ENCODE measurements at places on chromosomes 7 and 10.

DNA sequence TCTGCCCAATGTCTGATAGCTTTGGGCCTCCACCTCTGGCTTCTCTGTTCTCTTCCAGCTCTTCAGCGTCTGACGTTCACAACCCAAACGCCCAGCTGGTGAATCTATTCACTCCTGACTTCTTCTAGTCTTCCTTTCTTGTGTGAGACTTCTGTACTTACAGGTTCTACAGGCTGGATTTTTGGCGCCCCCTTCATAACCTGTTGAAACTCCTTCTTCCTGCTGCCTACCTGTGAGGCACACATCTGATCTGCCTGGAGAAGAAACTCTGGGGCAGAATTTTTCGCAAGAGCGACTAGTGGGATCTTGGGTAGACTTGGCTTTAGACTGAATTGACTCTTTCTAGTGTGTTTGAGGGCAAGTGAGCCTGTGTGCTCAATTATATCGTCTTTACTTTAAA, 249.3 kb downstream of the REEP3 start:
- H3K4me3 ChIP-seq: no peak overlapping the region
- no peak for DNase-seq
- H3K27ac ChIP-seq: no peak overlapping the region
- H3K27me3 ChIP-seq: no peaks in the 10 kb centered on the region
- peaks cover 34% of the 10 kb centered on the region for H3K4me1 ChIP-seq

DNA sequence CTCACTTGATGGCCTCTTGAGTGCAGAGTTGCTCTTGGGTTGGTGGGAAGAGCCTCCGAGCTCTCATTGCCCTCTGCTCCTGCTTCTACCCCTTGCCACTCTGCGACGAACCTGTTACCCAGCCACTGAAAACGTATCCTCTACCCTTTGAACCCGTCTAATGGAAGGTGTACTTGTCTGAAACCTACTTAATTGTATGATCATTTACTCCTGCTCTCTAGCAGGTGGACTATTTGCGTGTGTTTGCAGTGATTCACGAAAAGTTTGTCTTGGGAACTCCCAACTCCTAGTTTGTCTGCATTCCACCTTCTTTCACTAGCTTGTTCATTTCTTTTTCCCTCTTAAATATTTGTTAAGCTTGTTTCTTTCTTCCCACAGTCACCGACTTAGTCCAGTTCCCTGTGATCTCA, 503 bp downstream of the CROT start:
- peak overlapping the region; percentile 40 for H3K4me3 ChIP-seq
- H3K36me3 ChIP-seq: peaks cover 16% of the 10 kb centered on the region
- DNase-seq: no peak
- H3K27ac ChIP-seq: peak overlapping the region; percentile 14
- no peaks in the 10 kb centered on the region for H3K27me3 ChIP-seq

DNA sequence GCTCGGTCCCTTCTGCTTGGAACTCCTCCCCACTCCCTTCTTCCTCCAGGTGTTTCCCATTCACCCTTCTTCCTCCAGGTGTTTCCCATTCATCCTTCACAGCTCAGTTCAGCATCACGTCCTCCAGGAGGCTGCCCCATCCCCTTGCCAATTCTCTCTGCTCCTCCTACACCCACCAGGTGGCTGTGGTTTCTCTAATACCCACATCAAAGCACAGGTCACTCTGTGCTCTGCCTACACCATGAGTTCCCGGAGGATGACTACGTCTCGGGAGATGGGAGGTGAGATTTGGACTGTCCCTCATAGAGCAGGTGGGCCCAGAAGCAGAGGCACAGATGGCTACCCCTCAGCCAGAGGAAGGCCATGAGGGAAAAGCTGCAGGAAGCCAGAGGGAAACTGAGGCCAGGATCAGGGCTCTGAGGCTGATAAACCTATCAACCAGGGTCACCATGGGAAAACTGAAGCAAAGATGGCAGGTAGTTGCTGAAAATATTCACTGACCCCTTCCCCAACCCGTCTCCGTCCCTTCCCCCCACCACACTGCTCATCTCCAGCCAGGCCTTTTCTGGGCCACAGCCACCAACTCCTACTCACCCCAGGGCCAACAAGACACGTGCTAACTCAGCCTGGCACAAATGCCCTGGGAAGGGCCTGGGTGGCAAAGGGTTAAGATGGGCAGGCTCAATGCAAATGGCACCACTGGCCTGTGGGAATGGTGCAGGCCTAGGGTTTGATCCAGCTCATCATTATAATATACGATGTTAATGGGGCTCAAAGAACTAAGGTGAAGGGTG, 56.6 kb upstream of the CPXM2 start:
- no peaks in the 10 kb centered on the region for H3K36me3 ChIP-seq
- DNase-seq: no peak
- no peaks in the 10 kb centered on the region for H3K4me1 ChIP-seq
- H3K27ac ChIP-seq: no peak overlapping the region

- no peak for DNase-seq
- H3K4me3 ChIP-seq: no peak overlapping the region
- H3K4me1 ChIP-seq: peaks cover 15% of the 10 kb centered on the region
- no peaks in the 10 kb centered on the region for H3K27me3 ChIP-seq
- no peak overlapping the region for H3K27ac ChIP-seq
Measured at GRCh38 chr10:11880151-11881029, 57.2 kb downstream of the PROSER2 start.

DNA sequence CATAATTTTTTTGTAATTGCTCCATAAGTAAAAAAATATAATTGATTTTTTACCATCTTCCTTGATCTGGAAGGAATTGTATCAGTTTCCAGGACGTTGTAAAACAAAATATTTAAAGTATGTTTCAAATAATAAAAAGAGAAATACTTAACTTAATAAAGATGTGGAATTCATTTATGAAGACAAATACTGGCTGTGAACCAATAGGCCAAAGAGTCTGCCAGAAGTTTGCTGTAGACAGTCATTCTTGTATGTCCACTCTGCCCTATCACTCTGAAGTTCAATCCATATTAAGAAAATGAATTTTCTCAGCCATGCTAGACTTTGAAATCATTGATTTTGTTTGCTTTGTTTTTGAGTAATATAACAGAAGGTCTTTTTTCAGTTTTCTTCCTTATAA, 256.4 kb downstream of the TRIL start:
- no peak for DNase-seq
- no peaks in the 10 kb centered on the region for H3K36me3 ChIP-seq
- H3K4me3 ChIP-seq: no peak overlapping the region
- H3K4me1 ChIP-seq: peaks cover 20% of the 10 kb centered on the region

DNA sequence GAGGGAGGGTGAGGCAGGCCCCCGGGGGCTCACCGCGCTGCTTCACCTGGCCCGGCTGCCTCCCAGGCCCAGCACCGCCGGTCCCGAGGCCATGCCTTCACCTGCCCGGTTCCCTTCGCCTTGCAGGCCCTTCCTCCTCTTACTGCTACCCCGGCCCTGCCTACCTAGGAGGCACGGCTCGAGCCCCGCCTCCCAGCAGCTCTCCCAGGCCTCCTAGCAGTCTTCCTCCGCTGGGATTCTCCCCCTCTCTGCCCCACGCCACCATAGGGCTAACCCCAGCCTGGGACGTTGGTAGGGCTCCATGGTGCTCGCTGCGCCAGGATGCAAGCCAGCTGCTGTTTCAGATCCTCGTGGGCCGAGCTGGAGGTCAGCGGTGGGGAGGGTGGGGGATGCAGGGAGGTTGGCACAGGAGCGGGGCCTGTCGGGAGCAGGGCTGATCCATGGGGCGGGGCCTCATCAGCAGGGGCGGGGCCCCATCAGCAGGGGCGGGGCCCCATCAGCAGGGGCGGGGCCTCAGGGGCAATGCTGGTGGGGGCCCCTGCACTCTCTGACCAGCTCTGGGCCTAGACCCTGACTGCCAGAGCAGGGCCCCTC, 63.3 kb downstream of the RASGEF1A start:
- peak; percentile 19 for DNase-seq
- H3K4me1 ChIP-seq: no peaks in the 10 kb centered on the region
- no peaks in the 10 kb centered on the region for H3K27me3 ChIP-seq
- H3K36me3 ChIP-seq: no peaks in the 10 kb centered on the region

DNA sequence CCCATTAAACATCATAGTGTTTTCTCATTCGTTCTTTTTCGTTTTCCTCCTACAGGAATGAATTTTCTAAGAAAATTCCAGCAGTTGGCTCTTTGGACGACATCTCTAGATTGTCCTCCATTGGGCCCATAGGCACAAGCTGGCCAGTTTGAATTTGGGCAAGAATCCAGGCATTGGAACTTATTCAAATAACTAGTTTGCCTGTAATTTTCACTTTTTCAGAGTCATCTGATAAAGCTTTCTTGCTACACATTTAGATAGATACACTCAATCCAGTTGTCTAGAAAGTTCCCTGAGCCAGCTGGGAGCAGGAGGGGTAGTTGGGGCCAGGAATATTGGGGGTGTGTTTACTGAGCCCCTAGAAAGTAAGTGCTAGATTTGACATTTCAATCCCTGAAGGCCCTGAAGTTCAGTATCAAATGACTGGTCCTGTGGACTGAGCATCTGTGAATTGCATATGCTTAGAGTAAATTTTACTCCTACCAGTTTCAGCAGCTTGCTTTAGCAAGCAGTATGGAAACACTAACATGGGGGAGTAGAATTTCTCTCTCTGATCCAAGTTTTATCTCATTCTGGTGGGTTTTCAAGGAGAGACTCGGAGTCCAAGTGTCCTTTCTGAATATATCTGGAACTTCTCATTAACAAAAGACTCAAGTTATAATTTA, 5.2 kb downstream of the EGFR start:
- peaks cover 3% of the 10 kb centered on the region for H3K4me1 ChIP-seq
- H3K27ac ChIP-seq: no peak overlapping the region
- H3K27me3 ChIP-seq: peaks cover 63% of the 10 kb centered on the region
- no peak for DNase-seq
- no peak overlapping the region for H3K4me3 ChIP-seq
- H3K36me3 ChIP-seq: no peaks in the 10 kb centered on the region

DNA sequence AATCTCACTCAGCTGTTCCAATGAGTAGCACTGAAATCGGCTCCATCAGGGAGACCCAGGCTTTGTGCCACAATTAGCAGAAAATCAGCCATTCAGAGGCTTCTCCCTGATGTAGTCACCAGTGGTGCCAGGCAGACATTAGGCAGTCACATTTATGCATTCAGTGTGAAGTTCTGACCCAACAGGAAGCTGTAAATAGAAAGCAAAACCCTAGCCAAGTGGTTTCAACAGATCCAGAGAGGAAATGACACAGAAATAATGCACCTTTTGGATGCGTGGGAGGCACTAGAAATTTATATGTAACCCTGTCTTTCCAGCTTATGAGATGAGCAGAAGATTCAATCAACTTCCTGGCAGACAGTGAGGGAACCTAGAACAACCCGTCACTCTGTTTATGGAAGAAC, 186.4 kb downstream of the PDE1C start:
- peaks cover 3% of the 10 kb centered on the region for H3K4me1 ChIP-seq
- H3K36me3 ChIP-seq: no peaks in the 10 kb centered on the region
- peak; percentile 59 for DNase-seq
- H3K27me3 ChIP-seq: no peaks in the 10 kb centered on the region

- H3K4me1 ChIP-seq: peaks cover 52% of the 10 kb centered on the region
- H3K4me3 ChIP-seq: no peak overlapping the region
- H3K27me3 ChIP-seq: no peaks in the 10 kb centered on the region
- H3K36me3 ChIP-seq: no peaks in the 10 kb centered on the region
- H3K27ac ChIP-seq: peak overlapping the region; percentile 89
Measured at GRCh38 chr7:36863901-36864701, 139.8 kb upstream of the AOAH start.

GRCh38 chr10:91552274-91553095, 80.4 kb downstream of the PPP1R3C start:
- no peak overlapping the region for H3K27ac ChIP-seq
- peaks cover 3% of the 10 kb centered on the region for H3K4me1 ChIP-seq
- H3K27me3 ChIP-seq: peaks cover 4% of the 10 kb centered on the region
- no peak overlapping the region for H3K4me3 ChIP-seq
- no peaks in the 10 kb centered on the region for H3K36me3 ChIP-seq
- DNase-seq: peak; percentile 50

DNA sequence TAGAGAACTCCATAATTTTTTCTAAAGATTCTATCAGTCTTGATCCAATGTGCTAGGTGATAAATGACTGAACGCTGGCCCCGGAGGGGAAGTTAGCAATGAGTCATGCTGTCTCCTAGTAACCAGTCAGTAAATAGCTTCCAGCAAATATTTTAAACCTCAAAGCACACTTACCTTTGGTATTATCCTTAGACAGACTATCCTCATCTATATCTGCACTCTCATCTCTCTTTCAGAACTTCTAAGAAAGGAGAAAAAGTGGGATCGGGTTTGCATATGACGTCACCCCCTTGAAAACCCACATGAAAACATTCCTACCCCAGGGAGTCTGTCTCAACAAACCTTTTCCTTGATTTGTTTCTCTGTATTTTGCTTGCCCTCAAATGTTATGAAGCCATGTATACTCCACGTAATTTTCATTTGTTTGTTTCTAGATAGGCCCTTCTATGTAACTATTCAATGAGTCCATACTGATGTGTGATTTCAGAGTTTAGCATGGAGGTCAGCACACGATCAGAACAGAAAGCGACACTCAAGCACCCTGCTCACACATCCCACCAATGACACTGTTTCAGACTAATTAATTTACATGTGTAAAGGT, 174.9 kb upstream of the NRP1 start:
- no peak overlapping the region for H3K4me3 ChIP-seq
- no peaks in the 10 kb centered on the region for H3K36me3 ChIP-seq
- DNase-seq: no peak
- no peaks in the 10 kb centered on the region for H3K4me1 ChIP-seq

DNA sequence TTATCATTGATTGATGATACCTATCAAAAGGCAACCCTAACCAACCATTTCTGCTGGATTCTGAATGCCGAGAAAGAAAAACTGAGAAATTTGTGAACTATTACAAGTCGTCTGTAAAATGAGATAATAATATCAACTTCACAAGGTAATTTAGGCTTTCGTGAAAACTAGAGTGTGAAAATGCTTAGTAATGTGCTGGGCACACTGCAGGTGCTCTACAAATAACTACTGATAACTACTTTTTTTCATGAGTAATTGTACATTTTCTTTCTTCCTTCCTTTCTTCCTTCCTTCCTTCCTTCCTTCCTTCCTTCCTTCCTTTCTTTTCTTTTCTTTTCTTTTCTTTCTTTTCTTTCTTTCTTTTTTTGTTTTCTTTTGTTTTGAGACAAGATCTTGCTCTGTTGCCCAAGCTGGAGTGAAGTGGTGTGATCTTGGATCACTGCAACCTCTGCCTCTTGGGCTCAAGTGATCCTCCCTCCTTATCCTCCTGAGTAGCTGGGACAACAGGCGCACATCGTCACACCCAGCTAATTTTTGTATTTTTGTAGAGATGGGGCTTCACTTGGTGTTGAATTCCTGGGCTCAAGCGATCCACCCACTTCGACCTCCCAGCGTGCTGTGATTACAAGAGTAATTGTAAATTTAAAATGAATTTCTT, 42.9 kb downstream of the BMPR1A start:
- peak overlapping the region; percentile 6 for H3K27ac ChIP-seq
- peaks cover 45% of the 10 kb centered on the region for H3K4me1 ChIP-seq
